ENCODE measurements at places on chromosomes 16 and 17.

DNA sequence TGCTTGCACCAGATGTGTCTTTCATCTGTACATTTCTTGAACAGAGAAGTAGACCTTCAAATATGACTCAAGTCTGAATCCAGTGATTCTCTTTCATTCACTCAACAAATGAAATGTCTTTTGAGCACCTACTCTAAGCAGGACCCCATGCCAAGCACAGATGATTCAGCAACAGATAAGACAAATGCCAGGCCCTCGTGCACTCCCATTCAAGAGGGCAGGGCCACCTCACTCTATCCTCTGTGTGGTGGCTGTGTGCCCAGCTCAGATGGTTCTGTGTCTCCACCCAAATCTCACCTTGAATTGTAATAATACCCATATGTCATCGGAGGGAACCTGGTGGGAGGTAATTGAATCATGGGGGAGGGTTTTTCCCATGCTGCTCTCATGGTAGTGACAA is 74.1 kb upstream of the NKD1 start:
- no peak for DNase-seq

DNA sequence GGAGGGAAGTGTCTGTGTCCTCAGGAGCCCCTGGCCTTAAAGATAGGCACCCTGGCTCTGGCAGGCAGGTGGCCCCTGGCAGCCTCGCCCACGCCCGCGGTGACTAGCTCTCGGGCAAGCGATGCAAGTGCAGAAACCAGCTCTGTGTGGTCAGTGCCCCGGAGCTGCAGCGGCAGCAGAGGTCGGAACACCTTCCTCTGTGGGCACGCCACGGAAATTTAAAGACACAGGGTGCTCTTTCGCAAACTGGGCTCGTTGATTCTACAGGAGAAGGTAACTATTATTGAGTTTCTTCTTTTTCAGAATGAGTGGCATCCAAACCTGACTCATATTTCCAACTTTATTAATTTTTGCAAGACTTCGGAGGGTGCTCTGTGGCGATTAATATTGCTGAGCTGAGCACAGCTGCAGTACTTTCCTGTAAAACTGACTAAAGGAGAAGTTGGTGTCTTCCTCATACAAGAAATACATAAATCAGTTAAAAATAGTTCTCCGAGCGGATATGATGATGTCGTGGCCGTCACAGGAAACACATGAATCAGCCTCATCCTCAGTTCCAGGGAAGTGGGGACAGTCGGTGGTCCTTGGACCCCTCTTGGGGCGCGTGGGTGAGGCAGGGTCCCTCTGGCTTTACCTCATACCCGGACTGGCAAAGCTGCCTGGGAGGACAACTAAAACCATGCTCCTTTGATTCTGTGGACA is 120.2 kb downstream of the METRNL start:
- peak; percentile 17 for DNase-seq

DNA sequence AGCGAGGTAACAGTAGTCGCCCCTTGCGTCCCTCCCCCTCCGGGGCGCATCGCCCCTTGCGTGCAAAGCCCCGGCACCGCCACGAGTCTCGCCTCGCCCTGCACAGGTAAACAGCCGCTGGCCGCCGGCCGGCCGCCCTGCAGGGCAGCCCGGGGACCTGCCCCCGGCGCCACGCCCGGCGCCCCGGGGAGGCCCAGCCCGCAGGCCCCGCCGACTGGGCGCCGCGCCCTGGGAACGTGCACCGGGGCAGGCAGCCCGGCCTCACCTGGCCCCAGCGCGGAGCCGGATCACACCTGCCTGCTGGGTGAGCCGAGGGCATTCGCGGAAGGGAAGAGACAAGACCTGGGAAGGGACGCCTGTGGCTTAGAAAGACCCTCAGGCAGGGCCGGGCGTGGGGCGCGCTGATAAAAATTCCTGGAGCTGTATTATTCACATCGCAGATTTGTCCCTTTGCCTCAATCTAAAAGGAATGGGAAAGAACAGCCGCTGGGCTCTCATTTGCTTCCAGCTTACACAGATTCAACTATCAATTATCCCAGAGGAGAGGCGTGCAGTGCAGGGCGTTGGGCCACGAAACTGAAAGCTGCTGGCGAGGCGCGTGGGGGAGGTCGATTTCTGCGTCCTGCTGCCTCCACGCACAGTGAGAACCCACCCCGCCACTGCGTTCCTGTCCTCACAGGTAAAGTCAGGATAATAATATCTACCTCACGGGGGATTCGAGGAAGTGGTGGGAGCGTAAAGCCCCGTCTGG is 451.9 kb downstream of the SLC39A11 start:
- no peak for DNase-seq

- DNase-seq: no peak
These were observed 142.9 kb upstream of the MYOCD start for GRCh38 chr17:12522743-12523183.

- DNase-seq: no peak
These were observed 4.1 kb downstream of the NAT9 start for GRCh38 chr17:74772053-74772452.

- no peak for DNase-seq
These were observed 13.8 kb upstream of the KCNJ18 start for GRCh38 chr17:21678393-21679081.

DNA sequence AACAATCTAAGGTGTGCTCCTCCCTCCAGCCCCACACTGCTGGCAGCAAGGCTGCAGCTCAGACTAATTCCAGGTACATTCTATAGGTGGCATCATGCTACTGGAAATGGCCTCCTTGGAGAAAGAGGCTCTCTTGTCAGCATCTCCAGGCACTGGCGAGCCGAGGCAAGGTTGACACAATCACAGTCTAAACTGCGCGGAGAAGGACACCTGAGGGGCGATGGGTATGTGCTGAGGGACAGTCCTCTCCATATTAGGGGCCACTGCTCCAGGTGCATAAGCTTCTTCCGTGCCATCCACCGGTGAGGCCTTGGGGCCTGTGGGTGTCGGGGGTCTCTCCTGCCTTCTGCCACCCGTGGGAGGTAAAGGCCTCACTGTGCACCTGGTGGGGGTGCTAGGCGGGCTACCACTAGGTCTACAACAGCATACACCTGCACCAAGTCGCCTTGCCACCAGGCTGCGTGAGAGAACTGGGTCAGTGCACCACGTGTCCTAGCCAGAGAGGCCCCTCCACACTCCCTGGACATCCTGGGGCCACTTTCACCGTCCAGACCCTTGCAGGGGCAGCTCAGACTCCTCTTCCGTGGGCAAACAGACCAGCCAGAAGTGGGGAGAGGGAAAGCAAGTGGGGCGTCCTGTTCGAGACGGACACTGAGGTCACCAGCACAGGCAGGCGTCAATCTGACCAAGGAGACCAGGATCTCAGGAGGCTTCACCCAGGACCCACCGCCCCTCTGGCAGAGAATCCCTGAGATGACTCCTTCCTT is 12.1 kb upstream of the CBX8 start:
- no peak for DNase-seq

DNA sequence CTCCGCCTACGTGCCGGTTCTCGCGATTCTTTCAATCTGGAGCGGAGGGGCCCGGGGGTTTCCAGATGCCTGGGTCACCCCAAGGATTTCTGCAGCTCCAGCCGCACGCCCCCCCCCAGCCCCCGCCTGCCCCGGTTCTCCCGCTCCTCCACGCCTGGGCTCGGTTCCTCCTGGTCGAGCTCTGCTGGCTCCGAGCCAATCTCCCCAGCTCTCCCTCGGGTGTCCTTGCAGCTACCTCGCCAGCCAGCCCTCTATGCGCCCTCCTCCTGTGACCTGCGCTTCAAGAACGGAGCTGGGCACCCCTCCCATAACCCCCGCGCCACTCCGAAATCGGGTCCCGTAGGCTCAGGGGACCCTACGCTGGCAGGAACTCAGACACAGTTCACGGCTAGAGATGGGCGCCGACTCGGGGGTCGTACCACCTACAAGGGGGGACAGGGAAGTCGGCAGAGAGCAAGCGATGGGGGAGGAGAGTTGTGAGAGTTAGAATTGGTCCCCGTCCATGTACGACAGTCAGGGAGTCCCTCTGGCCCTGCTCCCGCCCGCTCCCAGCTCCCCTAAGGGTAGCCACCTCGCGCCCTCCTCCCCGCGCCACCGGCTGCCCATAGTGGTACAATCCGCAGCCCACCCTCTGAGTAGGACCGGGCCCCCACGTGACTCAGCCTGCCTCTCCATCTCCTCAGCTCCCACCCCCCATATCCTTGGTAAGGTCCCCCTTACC is 961 bp downstream of the FGF11 start:
- no peak for DNase-seq

DNA sequence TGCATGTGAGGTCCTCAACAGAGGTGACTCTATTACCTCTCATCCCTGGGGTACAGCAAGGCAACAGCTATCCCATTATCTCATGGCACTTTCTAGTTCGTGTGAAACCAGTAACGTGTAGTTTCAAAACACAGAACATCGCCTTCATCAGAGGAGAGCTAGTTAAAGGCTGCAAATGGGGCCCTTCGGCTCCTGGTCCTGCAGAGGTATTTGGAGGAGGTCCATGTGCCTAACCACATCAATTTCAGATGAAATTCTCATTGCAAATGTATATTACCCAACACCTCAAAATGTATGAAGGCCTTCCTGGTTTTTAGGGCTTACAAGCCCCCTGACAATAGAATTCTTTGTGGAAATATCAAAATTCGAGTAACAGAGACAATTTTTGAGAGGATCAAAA is 95.7 kb upstream of the PSMD7 start:
- DNase-seq: no peak

- no peak for DNase-seq
These were observed 522 bp upstream of the GLG1 start for GRCh38 chr16:74607310-74607961.

GRCh38 chr17:1897105-1897656 is 67.4 kb downstream of the RPA1 start:
- DNase-seq: no peak

DNA sequence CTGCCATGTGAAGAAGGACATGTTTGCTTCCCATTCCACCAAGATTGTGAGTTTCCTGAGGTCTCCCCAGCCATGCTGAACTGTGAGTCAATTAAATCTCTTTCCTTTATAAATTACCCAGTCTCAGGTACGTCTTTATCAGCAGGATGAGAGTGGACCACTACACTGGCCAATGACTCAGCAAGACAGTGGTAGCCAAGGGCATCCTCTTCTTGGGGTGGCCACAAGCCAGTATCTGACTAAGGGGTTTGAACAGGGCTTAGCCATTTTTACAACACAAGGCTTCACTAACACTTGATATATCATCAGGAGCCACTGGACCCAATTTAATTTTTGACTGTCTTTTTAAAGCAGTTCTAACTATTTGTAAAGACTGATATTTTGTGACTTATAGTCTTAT is 21.1 kb upstream of the KRT24 start:
- DNase-seq: no peak

DNA sequence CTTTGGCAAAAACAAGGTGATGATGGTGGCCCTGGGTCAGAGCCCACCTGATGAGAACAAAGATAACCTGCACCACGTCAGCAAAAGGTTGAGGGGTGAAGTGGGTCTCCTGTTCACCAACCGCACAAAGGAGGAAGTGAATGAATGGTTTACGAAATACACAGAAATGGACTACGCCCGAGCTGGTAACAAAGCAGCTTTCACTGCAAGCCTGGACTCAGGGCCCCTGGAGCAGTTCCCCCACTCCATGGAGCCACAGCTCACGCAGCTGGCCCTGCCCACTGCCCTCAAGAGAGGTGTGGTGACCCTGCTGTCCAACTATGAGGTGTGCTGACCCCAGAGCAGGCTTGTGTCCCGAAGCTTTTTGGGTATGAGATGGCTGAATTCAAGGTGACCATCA is 29.7 kb upstream of the DLX4 start:
- DNase-seq: no peak

- no peak for DNase-seq
These were observed 59.0 kb upstream of the TNRC6C start for GRCh38 chr17:77899498-77899897.

GRCh38 chr17:27906226-27906580 is 13.0 kb upstream of the LYRM9 start:
- DNase-seq: no peak

DNA sequence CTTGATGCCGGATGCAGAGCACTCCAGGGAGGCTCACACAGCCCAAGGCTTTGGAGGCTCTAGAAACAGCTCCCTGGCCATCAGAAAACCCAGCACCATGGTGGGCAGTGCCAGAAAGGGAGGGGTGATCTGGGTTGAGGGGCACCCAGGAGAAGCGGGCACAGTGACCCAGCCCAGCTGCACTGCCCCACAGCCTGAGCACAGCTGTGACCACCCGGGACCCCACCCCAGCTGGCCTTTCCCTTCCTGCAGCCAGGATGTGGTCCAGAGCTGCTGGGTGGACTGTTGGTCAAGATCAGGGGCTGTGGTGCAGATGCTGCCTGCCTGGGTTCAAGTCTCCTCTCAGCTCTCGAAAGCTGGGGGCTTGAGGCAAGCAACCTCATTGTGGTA is 223.1 kb downstream of the ZNF423 start:
- DNase-seq: no peak

- DNase-seq: no peak
These were observed 144.1 kb downstream of the RAB11FIP4 start for GRCh38 chr17:31535581-31535981.

- DNase-seq: no peak
These were observed 14.0 kb upstream of the RBFOX1 start for GRCh38 chr16:7318686-7319085.

- no peak for DNase-seq
These were observed 15.8 kb downstream of the FA2H start for GRCh38 chr16:74758801-74759200.

- DNase-seq: no peak
These were observed 90.2 kb upstream of the TOB1 start for GRCh38 chr17:50956409-50956749.

GRCh38 chr17:1511290-1511689 is 5.1 kb downstream of the INPP5K start:
- DNase-seq: no peak

GRCh38 chr17:2192367-2193057 is 111.1 kb downstream of the SMG6 start:
- no peak for DNase-seq

- DNase-seq: no peak
These were observed 36.7 kb downstream of the KIAA0753 start for GRCh38 chr17:6603744-6604325.

GRCh38 chr17:31148205-31148604 is 53.4 kb downstream of the NF1 start:
- DNase-seq: no peak

DNA sequence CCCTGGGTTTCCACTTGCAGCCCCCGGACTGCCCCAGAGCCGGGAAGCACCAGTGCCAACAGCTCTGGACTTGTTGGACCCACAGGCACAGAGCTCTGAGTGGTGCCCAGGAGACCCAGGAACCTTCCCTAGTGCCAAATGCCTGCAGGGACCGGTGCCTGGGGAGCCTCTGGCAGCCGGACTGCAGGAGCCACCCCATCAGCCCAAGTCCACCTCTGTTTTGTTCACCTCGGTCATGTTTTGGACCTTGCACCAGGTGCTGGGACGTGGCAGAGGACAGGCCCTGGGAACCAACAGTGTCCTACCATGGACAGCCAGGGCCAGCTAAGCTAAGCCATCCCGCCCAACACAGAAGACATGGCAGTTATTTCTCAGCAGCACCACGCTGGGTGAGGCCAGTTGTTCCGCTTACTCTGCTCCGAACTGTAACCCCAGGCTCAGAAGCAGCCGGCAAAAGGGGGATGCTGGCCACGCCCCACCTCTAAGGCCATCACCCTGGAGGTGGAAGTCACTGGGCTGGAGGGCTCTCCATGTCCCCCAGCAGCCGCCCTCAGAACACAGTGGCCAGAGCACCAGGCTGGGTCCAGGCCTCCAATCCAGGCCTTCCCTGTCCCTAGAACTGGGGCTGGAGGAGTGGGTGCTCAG is 79.8 kb downstream of the AMFR start:
- DNase-seq: no peak

GRCh38 chr16:73140929-73141328 is 93.0 kb upstream of the ZFHX3 start:
- no peak for DNase-seq
